ENCODE measurements at places on chromosomes 6 and 20.

- no peak for DNase-seq
Measured at GRCh38 chr20:24236201-24236600, 233.2 kb upstream of the SYNDIG1 start.

GRCh38 chr20:11922561-11922960 is 4.9 kb downstream of the BTBD3 start:
- DNase-seq: no peak

- DNase-seq: no peak
Measured at GRCh38 chr6:21953831-21954801, 342.7 kb downstream of the PRL start.

- no peak for DNase-seq
Measured at GRCh38 chr20:37506152-37506725, 14.8 kb upstream of the NNAT start.

- DNase-seq: no peak
Measured at GRCh38 chr20:3067139-3068014, 4.0 kb upstream of the OXT start.

DNA sequence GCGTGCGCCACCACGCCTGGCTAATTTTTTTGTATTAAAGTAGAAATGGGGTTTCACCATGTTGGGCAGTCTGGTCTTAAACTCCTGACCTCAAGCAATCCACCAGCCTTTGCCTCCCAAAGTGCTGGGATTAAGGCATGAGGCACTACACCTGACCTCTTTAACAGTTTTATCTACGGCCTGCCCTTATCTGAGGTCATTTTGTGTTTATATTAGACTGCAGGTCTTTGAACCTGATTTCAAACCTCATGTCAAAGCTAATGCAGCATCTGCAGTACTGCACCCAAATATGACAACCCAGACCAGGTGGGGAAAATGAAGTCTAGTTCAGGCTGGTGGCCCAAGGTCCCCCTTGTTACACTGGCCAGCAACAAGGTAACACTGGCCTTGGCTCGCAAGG is 89.3 kb upstream of the ARMC2 start:
- DNase-seq: no peak

DNA sequence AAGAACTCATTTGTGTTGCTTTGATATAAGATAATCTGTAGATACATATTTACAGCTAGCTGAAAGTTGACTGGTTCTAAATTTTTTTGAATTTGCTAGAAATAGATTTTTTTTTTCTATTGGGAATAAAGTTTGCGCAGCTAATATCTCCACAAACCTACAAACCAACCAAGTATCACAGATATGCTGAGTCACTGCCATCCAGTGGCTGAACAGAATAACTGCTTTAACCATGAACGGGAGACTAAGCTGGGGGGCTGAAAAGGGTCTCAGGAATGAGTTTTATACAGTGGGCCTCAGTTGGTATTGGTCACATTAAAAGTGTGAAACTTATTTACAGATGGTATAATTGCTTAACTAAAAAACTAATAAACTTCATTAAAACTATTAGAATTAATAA is 326.7 kb upstream of the CNR1 start:
- DNase-seq: no peak

GRCh38 chr6:53938810-53939209 is 144.0 kb downstream of the LRRC1 start:
- DNase-seq: no peak

DNA sequence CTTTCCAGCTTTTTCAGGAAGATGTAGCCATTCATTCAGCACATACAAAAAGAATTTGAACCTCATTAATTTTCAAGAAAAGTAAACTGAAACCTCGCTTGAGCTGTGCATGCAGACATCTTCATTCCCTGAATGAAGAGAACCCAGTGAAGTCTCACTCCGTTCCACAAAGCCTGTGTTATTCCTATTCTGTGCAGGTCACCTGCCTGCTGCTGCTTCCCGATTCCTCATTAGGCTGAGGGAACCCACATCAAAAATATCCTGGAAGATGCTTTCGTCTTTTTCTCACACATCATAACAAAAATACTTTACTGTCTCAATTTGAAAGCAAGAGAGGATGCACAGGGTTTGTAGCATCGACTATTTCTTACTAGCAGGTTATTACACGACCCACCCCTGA is 40.1 kb downstream of the TRMT6 start:
- no peak for DNase-seq

DNA sequence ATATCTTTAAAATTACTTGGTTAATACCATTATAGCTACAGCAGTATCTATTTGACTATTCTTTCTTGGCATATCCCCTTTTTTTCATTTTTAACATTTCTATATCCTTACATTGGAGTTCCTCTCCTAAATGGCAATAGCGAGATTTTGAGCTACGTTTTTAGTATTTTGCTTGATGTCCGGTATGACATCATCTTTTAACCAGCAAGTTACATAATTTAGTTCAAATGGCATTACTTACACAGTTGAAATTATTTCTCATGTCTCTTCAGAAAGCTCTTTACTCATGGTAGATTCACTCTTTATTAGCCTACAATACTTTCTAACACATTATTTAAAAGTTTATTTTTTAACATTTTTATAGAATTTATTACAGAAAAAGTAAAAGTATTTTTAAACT is 701.7 kb upstream of the EPHA7 start:
- DNase-seq: no peak

DNA sequence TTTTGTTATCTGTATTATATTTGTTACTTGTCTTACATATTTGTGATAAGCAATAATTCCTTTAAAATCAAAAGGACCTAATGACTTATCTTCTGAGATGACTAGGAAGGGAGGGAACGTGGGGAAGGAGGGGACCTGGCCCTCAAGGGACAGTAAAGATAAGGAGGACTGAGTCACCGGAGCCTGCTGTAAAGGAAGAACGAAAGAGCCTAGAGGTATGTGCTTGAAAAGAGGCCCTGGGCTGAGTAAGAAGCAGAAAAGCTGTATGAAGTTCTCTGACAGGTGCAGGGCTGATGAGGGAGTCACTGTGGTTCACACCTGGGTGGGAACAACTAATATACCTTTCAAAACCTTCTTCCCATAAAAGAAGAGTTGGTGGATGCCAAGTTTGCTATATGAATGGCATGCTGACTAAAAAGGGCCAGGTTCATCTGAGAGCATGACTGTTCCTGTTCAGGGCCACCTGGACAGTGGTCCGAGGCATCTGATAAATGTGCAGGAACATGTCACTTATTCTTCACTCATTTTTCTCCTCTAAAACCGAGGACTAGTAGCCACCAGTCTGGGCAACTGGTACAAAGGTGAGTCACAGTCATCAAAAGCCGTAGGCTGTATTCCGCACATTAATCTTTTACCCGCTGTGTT is 111.3 kb downstream of the TNFAIP3 start:
- peak; percentile 48 for DNase-seq

DNA sequence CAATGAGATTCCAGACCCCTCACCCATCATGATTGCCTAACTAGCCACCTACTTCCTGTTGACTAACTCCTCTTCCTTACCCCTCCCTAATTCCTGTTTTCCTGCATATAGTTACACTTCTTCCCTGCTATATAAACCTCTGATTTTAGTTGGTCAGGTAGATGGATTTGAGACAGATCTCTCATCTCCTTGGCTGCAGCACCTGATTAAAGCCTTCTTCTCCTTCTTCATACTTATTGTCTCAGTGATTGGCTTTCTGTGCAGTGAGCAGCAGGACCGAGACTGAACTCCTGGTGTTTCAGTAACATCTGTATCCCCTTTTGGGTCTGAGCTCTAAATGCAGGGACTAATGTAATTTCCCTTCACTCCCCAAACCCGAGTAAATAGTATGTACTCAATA is 51.7 kb upstream of the ATXN1 start:
- DNase-seq: no peak

GRCh38 chr20:61932199-61932592 is 133.5 kb downstream of the TAF4 start:
- no peak for DNase-seq

DNA sequence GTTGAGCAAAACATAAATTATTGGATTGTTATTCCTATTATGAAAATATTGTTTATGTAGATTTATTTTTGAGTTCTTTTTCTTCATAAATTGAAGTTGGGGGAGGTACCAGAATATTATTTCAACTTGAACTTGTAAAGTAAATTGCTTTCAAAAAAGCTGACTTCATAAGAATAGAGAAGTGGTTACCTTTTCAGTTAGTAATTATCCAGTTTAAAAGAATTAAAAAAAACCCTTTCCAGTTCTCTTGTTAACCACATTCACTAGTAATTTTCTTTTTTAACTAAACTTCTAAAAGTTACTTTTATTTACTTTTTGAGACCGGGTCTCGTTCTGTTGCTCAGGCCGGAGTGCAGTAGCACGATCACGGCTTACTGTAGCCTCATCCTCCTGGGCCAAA is 124.3 kb downstream of the CDKAL1 start:
- DNase-seq: no peak

Measured in GM12878 (cell line).